ENCODE measurements at places on chromosomes 7 and 10.

DNA sequence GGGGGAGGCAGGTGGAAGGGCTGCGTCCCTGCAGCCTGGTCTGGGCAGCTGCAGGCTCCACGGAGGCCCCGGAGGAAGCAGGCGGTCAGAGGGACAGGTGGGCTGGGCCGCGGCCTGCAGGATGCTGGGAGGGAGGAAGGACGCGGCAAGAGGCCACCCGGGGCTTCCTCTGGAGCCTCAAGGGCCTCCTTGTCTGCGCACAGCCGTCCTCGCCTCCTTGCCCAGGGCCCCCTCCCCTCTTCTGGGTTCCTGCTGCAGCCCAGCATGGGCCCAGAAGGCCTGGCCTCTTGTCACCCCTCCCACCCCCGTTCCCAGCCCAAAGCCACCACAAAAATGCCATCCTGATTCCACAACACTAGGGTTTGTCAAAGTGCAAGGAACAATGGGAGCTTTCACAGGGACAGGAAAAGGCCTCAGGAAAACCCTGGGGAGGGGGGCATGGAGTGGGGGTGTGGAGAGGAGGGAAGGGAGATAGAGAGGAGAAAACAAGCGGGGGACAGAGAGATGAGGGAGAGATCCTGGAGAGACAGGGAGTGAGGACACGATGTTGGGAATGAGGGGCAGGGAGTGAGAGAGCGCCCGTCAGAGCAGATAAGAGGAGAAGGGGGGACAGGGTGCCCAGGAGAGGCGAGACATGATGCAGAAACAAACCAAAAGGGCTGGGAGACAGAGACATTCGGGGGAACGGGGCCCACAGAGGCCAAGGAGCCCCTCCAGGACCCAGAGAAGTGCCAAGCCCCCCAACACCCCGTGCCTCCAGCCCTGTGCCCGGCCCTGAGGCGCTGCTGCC lies 41.8 kb downstream of the ZCCHC24 start:
- no peak for DNase-seq

DNA sequence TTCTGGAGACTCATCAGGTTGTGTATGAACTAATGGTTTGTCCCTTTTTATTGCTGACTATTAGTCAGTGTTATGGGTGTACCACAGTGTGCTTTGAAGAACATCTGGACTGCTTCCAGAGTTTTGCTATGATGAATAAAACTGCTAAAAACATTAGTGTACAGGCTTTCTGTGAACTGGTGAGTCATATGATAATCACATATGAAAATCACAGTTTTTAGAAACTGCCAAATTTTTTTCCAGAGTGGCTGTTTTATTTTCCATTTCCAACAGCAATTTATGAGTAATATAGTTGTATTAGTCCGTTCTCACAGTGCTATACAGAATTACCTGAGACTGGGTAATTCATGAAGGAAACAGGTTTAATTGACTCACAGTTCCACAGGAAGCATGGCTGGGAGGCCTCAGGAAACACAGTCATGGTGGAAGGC lies 281.2 kb upstream of the VSTM2A start:
- peak; percentile 82 for DNase-seq

- DNase-seq: no peak
These were observed 60.2 kb upstream of the COMTD1 start for GRCh38 chr10:75295868-75296441.

DNA sequence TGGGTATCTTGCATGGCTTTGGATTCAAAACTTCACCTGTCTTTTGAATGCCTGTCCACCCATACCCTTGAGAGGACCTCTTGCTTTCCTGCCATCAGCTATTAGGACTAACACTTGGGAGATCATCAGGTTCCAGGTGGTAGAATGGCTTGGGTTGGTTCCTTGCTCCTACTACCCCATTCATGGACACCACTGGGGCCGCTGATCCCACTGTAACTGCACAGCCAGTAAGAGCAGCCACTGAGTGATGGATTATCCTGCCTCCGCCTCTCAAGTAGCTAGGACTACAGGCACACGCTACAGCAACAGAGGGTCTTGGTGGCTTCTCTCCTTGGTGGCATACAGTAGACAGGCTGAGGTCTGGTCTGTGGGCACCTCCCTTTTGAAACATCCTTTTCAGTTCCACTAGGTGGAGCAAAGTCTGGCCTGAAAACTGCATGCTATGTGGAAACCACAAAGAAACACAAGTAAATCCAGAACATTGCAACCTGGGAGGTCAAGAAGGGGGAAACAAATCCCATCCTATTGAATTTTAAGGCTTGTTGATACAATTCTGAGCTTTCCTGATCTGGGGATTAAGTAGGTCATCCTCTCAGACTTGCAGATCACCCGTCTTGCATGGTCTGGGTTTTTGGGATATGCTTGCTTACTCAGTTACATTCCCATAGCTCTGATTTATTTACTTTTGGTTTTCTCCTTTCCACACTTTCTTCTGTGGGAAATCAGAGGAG lies 9.4 kb downstream of the WBP1L start:
- DNase-seq: peak; percentile 63

- DNase-seq: peak; percentile 32
These were observed 36.5 kb downstream of the COA1 start for GRCh38 chr7:43692582-43693373.

DNA sequence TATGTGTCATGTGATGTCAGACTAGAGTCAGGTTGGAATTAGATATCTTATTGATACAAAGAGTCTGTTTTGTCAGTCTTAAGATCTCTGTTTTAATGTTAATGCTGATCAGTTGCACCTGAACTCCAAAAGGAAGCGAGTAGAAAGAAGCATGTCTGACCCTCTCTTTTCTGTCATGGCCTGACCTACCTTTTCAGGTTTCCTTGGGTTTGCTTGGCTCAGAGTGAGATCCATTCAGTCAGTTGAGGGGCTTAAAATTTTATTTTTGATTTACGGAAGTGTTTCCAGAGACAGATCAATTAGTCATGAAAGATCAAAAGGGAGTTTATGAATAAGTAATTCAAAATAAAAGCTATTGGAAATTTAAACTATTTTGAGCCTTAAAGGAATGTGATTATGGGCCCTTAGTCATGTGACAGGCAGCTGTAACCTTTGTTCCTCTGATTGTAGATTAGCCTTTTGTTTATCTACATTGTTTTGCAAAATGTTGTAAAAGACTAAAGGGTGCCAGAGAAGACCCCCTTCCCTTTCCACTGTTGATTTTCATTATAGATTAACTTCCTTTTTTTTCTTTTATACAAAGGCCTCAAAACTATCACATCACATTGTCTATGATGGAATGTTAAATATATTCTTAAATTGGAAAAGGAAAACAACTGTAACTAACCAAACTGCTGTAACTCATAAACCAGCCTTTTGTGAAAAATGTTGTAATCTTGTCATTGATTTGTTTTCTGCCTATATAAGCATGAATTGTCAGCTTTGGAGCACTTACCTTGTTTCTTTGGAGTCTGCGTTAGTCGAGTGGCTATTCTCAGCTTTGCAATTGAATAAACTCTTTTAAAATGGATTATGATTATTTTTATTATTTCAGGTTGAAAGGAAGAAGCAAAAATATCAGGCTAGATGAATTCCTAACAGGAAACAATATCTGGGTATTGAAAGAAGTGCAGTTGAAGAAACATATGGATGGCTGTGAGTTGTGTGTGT lies 195.5 kb upstream of the MBL2 start:
- DNase-seq: no peak

GRCh38 chr7:44767134-44767911 lies 18.7 kb downstream of the ZMIZ2 start:
- no peak for DNase-seq

GRCh38 chr10:92734301-92734700 lies 44.5 kb downstream of the HHEX start:
- DNase-seq: no peak

GRCh38 chr10:45444022-45444421 lies 70.0 kb downstream of the ALOX5 start:
- DNase-seq: no peak

DNA sequence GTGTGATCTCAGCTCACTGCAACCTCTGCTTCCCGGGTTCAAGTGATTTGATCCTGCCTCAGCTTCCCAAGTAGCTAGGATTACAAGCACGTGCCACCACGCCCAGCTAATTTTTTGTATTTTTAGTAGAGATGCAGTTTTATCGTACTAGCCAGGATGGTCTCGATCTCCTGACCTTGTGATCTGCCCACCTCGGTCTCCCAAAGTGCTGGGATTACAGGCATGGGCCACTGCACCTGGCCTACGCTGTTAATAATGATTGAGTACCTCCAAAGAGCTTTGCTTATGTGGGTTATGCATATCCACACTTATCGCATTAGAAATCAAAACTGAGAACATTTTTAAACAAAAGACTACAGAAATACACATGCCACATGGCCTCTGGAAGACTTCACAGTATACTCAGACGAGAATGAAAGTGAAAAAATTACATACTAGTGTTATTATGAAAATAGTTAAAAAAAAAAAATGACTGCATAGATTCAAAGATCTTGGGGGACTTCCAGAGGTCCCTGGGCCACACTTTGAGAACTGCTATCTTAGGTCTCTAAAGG lies 25.4 kb downstream of the RPP38 start:
- no peak for DNase-seq

- peak; percentile 6 for DNase-seq
These were observed 21.2 kb upstream of the UCN3 start for GRCh38 chr10:5343561-5343960.

DNA sequence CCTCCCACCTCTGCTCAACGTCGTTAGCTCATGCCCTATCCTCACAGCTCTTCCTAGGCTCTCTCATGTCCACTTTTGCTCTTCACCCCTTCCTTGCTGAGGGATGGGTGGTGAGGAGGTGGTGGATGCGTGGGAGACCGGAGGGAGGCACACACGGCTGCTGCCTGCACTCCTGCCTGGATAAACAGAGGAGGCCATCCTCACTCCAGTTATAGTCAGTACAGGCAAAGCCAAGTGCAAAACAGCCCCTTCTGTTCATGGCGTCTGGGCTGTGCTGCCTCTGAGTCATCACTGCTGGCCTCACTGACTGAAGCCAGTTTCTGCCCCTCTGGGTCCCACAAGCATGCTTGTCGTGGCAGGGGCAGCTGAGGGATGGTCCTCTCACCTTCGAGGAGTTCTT lies 31.9 kb upstream of the LRRC4 start:
- DNase-seq: no peak

DNA sequence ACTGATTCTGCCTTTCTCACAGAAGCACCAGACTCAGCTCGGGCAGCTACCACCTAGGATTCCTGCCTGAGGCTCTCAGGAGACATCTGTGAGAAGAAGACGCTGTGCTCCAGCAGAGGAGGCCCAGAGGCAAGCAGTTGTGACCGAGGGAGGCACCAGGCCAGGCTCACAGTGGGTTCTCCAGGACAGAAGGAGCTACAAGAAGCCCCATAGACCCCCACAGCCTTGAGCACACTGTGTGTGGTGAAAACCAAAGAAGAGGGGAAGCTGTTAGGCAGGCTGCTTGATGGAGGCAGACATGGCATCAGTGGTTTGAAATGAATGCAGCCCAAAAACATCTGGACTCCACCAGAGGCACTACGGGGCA lies 198.8 kb downstream of the GRID1 start:
- no peak for DNase-seq

- DNase-seq: peak; percentile 62
These were observed 57.8 kb upstream of the SDK1 start for GRCh38 chr7:3243256-3243655.

DNA sequence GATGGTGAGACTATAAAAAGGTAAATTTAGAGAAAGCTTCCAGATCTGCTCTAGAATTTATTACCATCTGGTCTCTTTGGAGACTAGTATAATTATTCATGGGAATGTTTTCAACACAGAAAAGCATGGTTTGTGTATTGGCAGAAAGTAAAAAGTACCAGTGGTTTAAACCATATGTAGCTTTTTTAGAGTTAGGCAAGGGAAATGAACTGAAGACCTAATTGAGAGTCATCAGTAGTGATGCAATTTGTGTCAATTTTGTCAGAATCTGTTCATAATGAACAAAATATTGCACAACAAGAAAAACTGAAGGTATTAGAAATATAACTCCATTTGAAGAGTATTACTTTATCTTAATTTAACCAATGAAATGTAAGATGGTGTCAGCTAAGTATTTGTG lies 181.4 kb downstream of the ADK start:
- peak; percentile 25 for DNase-seq

DNA sequence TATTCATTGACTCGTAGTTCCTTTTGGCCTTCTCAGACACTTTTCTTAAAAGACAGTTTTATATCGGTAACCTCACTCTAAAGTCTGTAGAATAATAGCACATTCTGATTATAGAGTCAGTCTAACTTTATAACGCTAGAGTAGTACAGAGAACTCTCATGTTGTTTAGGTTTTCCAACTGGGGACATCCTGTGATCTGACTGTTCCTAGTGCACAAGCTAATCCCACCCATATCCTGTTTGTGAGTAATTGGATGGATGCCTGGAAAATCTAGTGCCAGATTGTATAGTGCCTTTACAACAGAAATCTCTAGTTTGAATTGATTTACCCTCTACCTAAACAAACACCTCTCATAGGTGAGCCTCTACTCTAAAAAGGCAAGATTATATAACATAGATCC lies 107.4 kb downstream of the ZEB1 start:
- peak; percentile 86 for DNase-seq

- no peak for DNase-seq
These were observed 33.7 kb upstream of the CHCHD3 start for GRCh38 chr7:133115596-133115995.

DNA sequence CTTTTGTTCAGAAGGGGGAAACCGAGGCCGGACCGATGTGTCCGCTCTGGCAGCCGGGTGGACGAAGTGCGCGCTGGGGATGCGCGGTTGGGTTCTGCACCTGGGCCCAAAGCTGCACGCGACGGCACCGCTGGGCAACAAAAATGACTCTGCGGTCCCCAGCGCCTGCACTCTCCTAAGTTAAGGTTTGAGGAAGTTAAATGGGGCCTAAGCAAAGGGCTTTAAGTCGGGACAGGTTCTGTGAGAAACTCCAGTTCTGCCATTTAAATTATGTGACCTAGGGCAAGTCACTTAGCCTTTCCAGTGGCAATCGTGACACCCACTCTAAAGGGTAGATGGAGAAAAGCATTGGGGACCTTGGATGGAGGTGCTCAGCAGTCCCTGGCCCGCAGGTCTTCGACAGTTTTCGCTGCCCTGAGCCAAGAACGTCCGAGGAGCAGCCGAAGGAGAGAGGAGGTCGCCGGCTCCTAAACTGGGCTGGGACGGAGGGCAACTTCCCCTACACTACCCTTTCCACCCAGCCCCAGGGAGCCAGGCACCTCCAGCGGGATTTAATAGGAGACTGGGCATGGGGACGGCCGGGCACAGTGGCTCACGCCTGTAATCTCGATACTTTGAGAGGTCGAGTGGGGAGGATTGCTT lies 534 bp upstream of the ACBD5 start:
- DNase-seq: peak; percentile 36

DNA sequence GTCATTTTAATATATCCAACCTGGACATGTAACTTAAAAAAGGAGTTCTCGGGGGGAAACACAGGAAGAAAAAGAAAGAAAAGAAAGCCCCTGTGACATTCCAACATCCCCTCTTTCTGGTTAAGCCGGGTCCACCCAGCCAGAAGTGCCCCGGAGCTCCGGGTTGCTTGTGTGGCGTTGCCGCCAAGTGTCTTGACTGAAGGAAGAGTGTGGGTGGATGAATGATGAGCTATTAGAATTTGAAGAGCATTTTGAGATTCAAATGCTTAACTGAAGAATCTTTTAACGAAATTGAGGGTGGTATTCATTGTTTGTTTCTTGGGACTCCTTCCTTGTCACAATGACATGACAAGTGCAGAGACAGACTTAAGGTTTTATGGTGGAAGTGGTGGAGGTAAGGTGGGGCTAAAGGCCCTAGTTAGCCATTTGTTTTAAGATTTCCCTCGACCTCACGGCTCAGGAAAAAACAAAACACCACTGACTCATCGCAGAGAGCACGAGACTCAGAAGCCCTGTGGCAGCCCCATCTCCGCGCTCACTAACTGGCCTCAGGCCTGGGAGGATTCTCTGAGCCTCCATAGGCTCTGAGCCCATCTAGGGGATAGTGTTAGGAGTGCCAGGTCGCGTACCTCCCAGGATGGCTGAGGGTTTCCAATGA lies 1.8 kb upstream of the GLI3 start:
- DNase-seq: peak; percentile 81

- no peak for DNase-seq
These were observed 212.7 kb upstream of the KCND2 start for GRCh38 chr7:120060281-120060680.

Data from MCF 10A (cell line).